ENCODE measurements at places on chromosomes 2 and 18. TPM values are rescaled to one million over a fixed set of nuclear protein-coding genes. Genes with fewer than 3 reads are reported as not detected.

GALR1 gene
- not detected for total RNA-seq

MSH6 gene
- total RNA-seq, result 84.1 TPM

CFAP210 gene
- not detected for total RNA-seq

SPP2 gene
- total RNA-seq, result not detected

TXNDC2 gene
- total RNA-seq, result 0.30 TPM

EN1 gene
- total RNA-seq, result not detected

DYSF gene
- not detected for total RNA-seq

EIF2B4 gene
- total RNA-seq, result 36.9 TPM

LIPG gene
- not detected for total RNA-seq

HOXD3 gene
- total RNA-seq, result not detected

LRATD1 gene
- not detected for total RNA-seq

PROC gene
- not detected for total RNA-seq

EIF2AK2 gene
- total RNA-seq, result 142 TPM

RMDN2 gene
- total RNA-seq, result 2.3 TPM

HRH4 gene
- total RNA-seq, result 0.43 TPM

DNA sequence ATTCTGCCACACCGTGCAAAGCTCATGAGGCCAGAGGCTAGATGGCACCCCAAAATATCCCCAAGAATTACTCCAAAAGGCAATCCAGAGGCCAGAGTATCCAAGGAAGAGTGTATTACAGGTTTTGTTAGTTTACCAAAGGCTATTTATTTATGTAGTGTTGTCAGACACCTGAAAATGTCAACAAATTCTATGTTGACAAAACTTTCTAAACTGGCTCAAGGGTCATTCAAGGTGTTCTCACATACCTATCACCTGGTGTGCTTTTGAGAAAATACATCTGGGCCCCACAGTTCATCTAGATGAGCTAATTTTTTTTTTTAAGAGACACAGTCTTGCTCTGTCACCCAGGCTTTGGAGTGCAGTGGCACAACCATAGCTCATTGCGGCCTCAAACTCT is 12.4 kb upstream of the DTNB start:
- DNase-seq, result no peak

DNA sequence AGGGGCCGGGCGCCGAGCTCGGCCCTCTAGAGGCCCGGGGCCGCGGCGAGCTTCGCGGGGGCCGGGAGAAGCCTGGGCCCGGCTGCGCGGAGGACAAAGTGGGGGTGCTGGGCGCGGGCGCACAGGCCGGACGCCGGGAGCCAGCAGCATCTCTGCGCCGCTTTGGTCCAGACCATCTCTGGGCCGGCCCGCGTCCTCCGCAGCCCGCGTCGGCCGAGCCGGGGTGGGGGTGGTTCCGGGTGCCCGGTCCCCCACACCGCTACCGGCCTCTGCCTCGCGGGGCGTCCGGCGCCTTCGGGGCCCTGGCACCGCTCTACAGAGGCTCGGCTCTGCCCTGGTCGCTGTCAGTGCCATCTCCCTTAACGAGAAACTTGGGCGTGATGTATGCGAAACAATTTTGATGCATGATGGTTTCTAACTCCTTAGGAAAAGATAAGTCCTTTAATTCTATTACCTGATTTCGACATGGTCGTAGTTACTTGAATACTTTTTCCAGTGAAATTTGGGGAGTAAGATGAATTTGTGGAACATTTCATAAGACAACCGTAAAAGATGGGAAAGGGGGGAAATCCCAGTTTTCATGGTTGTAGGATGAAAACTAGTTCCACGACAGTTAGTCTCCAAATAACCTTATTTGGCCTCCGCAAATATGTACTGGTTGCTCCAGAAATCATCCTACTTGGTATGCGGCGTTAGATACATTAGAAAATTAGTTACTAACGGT is 562 bp downstream of the TWSG1 start:
- DNase-seq, result peak; percentile 44

- no peak for DNase-seq
Measured at GRCh38 chr2:8799004-8799403, 38.4 kb downstream of the KIDINS220 start.

GRCh38 chr2:69997015-69997830 is 35.8 kb upstream of the ASPRV1 start:
- peak; percentile 49 for DNase-seq

- peak; percentile 43 for DNase-seq
Measured at GRCh38 chr2:99066075-99066958, 75.2 kb upstream of the C2orf15 start.

DNA sequence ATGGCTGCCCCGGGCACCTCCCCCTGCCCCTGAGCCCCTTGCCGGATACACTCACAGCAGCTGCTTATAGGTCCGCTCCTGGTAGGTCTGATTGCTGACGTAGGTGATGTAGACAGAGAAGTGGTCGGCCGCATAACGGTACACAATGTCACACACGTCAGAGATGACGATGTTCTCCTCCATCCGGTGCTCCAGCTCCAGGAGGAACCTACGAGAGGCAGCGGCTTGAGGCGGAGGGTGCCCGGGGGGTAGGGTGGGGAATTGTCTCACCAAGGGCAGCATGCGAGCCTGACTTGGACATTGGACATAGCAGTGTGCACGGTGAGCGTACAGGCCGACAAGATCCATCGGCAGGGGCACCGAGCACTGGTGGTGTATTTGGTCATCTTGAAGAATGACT is 22.8 kb downstream of the SNORC start:
- DNase-seq, result no peak

GRCh38 chr2:193199322-193199721 is 1004.6 kb upstream of the TMEFF2 start:
- DNase-seq, result no peak

- DNase-seq, result no peak
Measured at GRCh38 chr18:48340560-48340959, 68.6 kb downstream of the ZBTB7C start.

DNA sequence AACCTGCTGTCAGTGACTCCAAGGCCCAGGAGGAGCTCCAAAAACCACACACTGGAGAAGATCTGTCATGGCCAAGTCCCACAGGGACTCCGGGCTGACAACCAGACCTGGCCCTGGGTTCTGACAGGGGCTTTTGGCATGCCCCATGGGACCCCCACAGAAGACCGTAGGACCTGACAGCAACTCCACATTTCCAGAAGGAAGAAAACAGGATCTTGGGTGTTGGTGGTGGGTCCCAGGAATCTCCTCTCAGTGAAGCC is 275.9 kb upstream of the HS6ST1 start:
- DNase-seq, result peak; percentile 9

- DNase-seq, result no peak
Measured at GRCh38 chr2:127673291-127674069, 1.9 kb downstream of the LIMS2 start.

DNA sequence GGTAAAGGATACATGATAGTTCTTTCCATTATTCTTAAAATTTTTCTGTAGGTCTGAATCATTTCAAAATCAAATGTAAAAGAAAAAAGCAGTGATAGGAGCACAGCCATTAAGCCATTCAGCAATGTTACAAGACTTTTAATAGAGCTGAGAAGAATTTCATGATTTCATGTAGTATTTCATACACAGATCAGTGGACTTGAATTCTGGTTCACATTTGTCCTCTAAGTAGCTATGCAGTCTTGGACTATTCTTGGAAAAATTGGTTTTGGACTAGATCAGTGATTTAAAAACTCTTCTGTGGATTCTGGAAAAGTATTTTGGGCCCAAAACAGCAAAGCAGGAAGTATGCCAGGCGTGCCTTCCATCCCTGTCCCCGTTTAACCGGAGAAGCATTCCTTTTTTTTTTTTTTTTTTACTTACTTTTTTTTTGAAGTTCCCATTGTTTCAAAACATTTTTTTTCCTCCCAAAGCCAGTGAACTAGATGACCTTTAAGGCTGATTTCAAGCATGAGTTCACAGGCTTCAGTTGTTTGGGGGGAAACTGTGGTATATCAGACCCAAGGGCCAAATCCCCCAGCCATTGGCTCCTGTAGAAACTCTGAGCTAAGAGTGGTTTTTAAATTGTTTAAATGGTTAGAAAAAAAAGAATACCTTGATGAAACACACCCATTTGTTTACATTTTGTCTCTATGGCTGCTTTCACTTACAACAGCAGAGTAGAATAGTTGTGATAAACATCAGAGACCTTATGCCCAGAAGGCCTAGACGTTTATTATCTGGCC is 17.5 kb upstream of the POLI start:
- no peak for DNase-seq

GRCh38 chr2:38876407-38876806 is 631 bp downstream of the MORN2 start:
- no peak for DNase-seq

GRCh38 chr18:21632393-21632792 is 20.3 kb downstream of the SNRPD1 start:
- DNase-seq, result no peak

GRCh38 chr18:49572611-49573345 is 10.9 kb downstream of the LIPG start:
- no peak for DNase-seq

- no peak for DNase-seq
Measured at GRCh38 chr2:118049816-118050140, 35.9 kb upstream of the CCDC93 start.

GRCh38 chr2:124027182-124027581 is 2.1 kb downstream of the CNTNAP5 start:
- DNase-seq, result no peak

DNA sequence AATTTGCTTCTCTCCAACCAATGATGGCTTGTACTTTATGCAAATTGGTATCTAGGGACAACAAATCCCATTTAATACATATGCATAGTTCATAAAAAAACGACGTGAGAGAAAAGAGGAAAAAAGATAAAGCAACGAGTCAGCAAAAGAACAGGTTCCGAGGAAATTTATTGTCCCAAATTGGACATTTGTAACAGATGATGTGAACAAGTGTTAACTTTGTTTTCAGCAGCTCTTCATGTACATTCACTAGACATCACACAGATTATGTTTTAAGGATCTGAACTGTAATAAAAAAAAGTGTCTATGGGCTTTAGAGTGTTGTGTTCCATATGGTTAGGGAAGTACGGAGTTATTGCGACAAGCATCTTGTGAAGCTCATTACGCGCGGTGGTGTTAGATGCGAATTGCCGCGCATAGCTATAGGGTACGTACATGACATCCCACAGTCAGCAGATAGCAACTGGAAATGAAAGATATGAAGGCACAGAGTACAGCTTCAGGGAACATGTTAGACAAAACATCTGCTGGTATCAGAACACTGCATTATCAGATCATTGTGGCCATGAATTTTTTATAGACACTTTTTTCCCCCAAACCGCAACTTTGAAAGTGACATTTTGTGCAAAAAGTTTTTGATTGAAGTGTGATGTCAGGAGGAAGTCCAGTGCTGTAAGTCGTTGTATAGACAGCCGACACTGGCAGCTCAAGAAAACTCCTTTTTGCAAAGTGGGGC is 1073.1 kb upstream of the FANCL start:
- DNase-seq, result no peak

DNA sequence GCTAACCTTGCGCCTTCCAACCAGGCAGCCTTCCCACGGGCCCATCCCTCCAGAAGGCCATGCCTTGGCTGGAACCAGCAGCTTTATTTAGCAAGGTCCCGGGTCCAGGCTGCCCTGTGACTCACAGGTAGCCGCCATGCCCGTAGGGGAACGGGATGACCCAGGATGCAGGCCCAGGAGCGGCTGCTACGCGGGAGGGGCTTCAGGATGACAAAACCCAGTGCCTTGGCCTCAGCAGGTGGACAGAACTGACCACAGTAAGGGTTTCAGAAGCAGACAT is 63.3 kb downstream of the RTP5 start:
- no peak for DNase-seq

GRCh38 chr2:48885841-48886240 is 130.3 kb upstream of the LHCGR start:
- no peak for DNase-seq

GRCh38 chr2:27762951-27763906 is 8.3 kb upstream of the MRPL33 start:
- DNase-seq, result no peak

DNA sequence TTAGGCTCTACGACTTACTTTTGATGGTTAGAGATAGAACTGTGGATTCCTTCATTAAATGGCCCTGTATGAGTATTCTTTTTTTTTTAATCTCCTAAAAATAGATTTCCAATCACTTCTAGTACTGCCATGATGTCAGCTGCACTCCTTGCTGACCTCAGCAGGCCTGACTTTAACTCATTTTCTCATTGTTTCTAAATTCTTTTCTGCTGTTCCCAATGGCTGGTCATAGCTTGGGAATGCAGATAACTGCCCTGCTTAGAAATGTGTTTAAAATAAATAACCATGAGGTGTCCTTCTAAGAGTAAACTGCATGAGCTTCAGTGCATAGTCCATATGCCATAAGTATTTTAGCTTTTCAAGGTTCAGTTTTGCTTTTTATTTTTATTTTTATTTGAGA is 15.7 kb downstream of the CCDC85A start:
- DNase-seq, result no peak

DNA sequence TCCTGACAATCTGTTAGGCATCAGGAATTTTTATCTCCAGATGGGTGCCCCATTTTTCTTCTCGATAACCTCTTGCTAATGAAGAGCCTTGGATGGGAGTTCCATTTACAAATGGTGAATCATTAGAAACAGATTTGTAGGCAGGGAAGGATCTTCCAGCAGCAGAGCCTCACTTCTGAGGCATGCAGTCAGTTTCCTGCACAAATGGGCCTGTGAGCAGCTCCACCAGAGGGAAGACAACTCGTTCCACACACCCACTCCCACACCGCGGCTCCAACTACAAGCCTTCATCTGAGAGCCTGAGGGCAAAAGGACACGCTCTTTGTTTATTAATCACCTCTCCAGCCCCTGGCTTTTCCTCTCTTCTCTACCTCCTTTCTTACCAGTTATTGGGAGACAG is 108.5 kb downstream of the CTAGE1 start:
- no peak for DNase-seq

GRCh38 chr2:127945281-127945680 is 59.5 kb upstream of the AMMECR1L start:
- no peak for DNase-seq

- DNase-seq, result no peak
Measured at GRCh38 chr18:54924948-54925347, 34.3 kb downstream of the CCDC68 start.

- no peak for DNase-seq
Measured at GRCh38 chr2:32314886-32315285, 37.2 kb downstream of the YIPF4 start.

GRCh38 chr18:8643326-8643878 is 34.2 kb downstream of the RAB12 start:
- DNase-seq, result no peak

Data from activated CD4-positive, alpha-beta memory T cell treated with anti-CD3 and anti-CD28 coated beads, Interleukin-2, amount 10 ng/mL, durations not matched to agents 7 days and 5 days (primary cell).